ENCODE measurements at places on chromosomes 3 and 15.

GRCh38 chr3:150324788-150325187, 83.3 kb upstream of the TSC22D2 start:
- DNase-seq: no peak

DNA sequence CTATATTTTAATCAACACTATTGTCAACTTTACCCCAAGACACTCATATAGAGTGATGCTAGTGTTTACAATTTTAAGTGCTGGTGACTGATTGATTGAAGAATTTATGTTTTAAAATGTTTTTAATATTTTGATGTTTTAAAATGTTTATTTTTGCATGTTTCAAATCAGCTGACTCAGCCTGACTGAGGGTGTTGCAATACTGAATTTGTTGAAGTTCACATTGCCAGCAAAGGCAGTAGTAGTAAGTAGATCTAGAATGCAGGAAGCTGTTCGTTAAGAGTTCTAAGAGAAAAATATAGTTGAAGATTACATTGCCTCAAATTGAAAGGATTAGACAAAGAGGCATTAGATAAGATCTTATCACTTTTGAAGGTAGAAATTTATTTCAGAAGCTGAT, 977.6 kb downstream of the IGSF11 start:
- DNase-seq: no peak

GRCh38 chr3:131630097-131630496, 127.3 kb upstream of the MRPL3 start:
- no peak for DNase-seq

DNA sequence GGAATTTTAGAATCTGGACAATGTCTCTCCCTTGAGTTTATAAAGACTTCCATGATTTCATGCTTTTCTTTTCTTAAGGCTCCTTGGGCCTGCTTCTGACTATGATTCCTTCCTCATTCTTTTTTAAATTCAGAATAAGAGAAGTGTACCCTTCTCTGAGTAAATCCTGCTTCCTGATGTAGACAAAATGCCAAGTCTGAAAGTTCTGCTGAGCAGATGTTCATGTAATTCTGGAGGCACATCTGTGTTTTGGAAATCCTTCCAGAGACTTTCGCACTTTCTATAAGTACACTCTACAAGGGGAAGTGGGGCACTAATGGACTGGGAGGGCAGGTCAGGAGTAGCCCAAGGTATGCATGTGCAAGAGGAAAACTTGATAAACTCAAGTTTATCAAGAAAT, 24.8 kb downstream of the TPM1 start:
- DNase-seq: no peak

DNA sequence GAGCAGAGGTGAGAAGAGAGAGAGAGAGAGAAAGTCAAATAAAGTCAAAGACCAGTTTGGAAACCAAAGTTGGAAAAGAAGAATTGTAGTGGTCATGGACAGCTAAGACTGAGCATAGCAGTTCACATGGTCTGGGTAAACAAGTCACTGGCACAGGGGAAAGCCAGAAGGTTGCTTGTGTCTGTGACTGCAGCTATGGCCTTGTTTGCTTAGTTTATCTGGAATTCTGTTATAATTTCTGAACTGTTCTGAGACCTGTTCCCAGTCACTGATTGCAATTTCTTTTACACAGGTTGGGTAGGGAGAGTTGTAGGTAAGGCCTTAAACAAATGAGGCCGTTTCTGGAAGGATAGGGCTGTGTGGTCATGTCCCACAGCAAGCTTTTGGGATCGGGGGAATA, 43.4 kb upstream of the MYZAP start:
- DNase-seq: no peak

GRCh38 chr3:56137415-56137814, 330.9 kb downstream of the ERC2 start:
- no peak for DNase-seq

DNA sequence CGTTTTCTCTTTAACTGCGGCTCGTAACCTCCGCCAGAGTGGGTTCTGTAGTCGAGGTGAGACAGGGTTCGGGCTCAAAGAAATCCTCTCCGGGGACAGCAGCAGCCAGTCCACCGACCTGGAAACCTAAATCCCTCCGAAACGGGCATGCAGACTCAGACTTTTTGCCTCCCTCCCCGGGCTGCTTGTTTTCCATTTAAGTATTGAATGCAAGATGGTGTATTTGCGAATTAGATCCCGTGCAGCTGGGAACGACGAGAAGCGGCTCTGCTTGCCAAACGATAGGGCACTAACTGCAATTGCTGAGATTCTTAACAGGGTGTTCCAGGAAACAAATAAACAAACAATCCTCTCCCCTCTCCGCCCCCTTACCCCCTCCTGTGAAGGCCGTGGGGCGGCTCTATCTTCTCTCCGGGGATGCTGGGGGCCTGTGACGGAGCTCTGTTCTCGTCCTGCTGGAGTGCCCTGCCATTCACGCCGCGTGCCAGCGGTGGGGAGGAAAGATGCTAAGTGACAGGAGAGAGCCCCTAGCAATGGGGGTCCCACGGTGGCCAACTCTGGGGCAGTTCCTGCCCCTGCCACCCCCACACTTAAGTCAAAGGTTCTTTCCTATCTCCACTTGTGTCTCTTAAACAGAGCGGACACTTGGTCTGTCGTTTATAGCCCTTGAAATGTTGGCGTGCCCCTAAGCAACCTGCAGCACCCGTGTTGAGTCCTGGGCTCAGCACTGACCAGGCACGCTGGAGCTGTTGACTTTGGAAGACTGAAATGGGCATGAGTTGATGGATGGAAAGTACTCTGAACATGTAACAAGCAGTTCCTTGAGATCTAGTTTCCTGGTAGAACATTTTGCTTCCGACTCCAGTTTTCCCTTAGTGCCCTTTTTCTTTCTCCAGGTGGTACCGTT, 1.3 kb upstream of the ETV5 start:
- DNase-seq: no peak

- DNase-seq: no peak
Measured at GRCh38 chr3:169510693-169511010, 152.9 kb downstream of the MECOM start.

GRCh38 chr15:43383070-43383469, 12.2 kb downstream of the TUBGCP4 start:
- no peak for DNase-seq

DNA sequence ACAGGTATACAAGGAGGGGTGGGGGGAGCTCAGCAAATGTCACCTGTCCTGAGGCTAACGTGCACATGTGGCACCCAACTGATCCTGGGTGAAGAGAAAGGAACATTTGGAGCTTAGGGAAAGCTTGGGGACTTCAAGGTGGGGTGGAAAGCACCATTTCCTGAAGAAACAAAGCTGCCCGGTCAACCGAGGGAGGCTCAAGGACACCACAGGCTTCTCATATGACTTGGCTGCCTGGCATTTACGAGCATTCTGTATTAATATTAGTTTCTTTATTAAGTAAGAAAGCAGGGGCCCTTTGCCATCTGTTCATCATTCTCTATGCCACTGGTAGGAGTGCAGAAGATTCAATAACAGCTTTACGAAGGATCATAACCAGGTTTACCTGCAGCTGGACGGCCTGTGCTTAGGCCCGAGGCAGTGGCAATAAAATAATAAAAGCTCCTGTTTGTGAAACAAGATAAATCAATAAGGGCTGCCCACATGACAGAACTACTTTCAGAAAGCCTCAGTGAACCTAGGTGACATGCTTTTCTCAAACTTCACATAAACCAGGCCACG, 54.0 kb downstream of the ETV5 start:
- DNase-seq: no peak

DNA sequence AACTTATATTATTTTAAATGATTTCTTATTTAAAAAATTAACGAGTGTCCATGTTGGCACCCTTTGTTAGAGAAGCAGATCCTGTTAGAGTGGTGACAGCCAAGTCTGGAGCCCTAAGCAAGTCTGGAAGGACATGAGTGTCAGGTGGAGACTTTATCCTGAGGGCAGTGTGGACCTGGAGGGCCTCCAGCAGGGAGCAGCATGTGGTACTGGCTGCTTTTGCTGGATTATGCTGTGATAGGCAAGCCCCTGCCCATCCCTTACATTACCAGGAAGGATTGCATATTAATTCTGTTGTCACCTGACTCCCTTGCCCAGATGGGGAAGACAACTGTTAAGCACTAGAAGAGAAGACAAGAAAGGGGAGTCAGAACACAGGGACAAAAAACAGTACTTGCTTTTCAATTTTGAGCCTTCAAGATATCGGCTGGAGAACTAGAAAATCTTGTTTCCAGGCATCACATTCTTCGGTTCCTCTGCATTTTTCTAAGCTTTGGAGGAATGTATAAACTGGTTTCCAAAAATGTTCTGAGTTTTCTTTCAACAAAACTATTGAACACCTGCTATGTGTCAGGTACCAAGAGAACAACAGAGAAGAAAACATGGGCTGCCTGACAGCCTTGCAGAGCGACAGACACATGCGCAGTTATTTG, 22.7 kb downstream of the ZNF860 start:
- no peak for DNase-seq

GRCh38 chr3:94525043-94525442, 462.2 kb downstream of the NSUN3 start:
- DNase-seq: no peak

DNA sequence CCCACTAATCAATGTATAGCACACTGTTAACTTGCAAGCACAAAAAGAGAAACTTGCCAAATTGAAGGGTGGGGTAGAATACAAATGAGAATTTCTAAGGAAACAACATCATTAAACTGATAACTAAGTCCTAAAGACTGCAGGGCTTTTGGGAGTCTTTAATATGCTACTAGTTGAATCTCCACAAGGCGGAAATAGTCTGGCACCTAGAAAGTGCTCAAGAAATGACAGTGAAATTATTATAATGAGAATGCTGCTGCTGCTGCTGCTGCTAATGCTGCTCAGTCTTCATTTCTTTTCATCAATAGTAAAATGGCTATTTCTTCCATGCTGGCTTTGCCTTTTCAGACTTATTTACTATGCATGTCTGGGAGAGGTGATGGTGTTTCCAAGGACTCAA, 91.8 kb downstream of the BTD start:
- DNase-seq: no peak

GRCh38 chr3:126714276-126714900, 10.3 kb downstream of the CHCHD6 start:
- DNase-seq: no peak

DNA sequence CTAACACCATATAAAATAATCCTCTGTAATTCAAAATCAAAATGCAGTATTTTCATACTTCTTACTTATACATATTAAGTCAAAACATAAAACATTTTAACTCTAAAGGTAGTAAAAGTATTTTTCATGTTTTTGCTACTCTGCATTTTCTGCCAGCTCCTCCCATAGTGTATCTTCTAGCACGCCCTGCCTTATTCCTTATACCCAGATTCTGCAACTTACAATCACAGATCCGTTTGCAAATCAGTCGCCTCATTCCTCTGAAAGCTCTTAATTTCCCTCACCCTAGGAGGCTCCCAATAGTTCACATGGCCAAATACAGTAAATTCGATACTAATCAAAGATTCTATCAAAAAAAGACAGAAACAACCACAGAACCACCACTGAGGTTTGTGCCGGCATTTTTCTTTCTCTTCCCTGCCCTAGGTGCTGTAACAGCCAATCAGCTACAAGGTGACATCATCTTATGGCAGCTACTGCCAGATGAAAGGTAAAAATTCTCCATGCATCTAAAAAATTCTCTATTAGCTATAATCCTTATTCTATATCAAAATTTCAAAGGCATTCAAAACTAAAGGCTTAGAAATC, 72.9 kb downstream of the CLASP2 start:
- DNase-seq: no peak

GRCh38 chr3:100157685-100158084, 43.4 kb upstream of the FILIP1L start:
- DNase-seq: no peak

GRCh38 chr3:46381625-46382024, 10.9 kb downstream of the CCR5 start:
- no peak for DNase-seq

GRCh38 chr15:25543196-25543595, 104.4 kb upstream of the UBE3A start:
- no peak for DNase-seq

GRCh38 chr15:45326280-45326679, 52.1 kb downstream of the GATM start:
- no peak for DNase-seq

DNA sequence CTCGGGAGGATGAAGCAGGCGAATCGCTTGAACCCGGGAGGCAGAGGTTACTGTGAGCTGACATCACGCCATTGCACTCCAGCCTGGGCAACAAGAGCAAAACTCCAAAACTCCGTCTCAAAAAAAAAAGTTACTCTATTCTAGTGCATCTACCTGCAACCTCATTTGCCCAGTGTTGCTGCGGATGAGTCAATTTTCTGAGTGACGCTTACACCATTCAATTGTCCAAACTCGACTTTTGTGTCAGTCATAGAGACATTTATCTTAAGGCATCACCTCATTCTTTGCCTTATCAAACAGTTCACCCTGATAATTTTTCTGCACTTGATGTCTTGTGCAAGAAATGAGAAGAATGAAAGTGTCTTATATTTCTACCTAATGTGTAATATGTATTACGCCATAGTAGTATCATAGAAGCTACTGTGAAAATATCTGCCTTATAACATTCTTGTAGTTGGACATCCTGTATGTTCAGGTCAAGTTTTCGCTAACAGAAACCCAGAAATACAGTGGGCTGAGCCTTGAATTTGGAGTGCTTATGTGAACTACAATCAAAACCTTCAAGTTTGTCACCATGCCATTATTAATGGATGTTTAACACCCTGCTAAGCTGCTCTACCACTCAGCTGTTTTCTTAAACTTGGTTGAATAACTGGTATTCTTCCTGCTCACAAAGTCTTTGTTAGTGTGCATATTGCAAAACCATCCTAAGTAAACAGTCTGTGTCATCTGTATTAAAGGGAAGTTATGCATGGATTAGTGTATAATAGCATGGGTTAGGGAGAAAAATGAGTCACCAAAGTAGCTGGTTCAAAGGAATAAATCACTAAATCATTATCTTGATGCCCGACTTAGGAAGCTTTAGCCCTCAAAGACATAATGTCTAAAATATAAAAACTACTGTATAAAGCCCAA, 531.0 kb upstream of the NR2F2 start:
- DNase-seq: no peak

- DNase-seq: no peak
Measured at GRCh38 chr3:11558918-11559815, 84.5 kb downstream of the VGLL4 start.

DNA sequence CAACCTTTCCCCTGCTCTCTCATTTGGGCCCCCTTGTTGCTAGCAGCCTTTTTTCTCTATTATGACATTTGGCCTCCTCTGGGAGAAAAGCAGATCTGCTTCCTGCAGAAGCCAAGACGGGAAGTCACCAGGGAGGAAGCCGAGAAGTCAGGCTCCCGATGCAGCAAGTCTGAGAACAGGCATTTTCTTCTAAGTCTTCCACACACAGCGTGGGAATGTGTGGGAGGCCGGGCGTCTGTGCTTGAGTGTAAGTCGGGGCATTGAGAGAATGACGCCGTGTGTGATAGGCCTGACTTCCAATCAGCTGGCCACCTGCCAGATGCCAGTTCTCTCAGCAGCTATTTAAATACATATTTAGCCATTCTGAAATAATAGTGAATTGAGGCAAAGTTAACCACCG, 75.8 kb upstream of the FAM98B start:
- no peak for DNase-seq

- DNase-seq: no peak
Measured at GRCh38 chr15:81062937-81063336, 62.2 kb downstream of the TLNRD1 start.

GRCh38 chr15:73770050-73770449, 16.9 kb upstream of the INSYN1 start:
- DNase-seq: no peak

- DNase-seq: no peak
Measured at GRCh38 chr3:188085584-188086560, 68.1 kb upstream of the LPP start.

GRCh38 chr3:177618873-177619733, 421.8 kb upstream of the TBL1XR1 start:
- DNase-seq: no peak

- DNase-seq: no peak
Measured at GRCh38 chr3:25582242-25582641, 82.5 kb downstream of the TOP2B start.

GRCh38 chr3:63995086-63995485, 28.2 kb downstream of the PSMD6 start:
- DNase-seq: no peak

Data from stimulated activated CD8-positive, alpha-beta memory T cell treated with anti-CD3 and anti-CD28 coated beads, Interleukin-15, amount 100 ng/mL, for 4 hours (primary cell).